ENCODE measurements at places on chromosomes 2 and 18.

GRCh38 chr18:57921708-57922107 is 118.6 kb upstream of the ATP8B1 start:
- no peak for DNase-seq

DNA sequence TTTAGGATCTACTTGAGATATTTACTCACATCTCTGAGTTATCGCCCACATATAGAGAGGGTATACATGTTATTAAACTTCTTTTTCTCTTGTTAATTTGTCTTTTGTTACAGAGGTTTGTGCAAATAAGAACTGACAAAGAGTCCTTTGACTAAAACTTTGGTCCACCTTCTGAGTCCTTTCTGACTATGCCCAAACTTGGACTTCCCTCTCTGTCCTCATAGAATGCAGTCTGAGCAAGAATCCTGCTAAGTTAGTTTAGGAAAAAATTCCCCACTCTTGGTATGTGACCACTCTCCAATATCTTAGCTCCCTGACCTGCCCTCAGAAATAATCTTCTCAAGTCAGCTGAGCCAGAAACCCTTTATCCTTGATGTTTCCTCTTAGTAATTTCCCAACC is 257.5 kb upstream of the REG3G start:
- no peak for DNase-seq

DNA sequence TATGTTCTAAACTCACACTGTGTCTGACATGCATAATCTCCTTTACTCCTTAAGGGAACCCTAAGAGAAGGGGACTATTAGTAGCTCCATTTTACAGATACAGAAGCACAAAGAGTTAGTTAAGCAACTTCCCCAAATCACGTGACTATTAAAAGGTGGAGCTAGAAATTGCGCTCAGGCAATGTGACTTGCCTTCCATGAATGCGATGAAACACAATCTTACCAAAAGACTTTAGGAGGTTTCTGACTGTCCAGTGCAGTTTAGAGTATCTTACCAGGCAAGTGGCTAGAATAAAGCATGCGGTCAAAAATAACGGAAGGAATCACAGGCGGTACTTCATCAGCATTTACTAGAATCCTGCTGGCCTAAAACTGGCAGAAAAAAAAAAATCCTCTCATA is 70.4 kb downstream of the ZNF521 start:
- no peak for DNase-seq

DNA sequence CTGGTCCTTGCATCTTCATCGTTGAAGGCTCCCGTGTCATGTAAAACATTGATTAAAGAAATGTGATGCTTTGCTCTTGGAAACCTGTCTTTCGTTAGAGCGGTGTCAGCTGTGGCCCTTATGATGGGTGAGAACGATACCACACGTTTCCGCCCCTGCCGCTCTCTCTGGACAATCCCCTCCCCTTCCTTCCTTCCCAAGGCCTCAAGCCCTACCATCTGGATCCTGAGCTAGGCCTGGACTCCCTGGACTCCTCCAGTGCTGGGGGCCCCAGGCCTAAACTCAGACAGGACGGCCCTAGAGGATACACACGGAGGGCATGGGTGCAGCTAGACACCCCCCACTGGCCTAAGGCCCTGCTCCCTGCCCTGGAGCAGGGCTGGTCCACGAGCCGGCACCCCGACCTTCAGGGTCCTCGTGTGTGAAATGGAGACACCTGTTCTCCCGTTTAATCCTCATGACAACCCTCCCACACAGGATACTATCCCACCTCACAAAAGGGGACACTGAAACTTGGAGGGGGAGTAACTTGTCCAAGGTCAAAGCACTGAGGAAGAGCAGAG is 13.2 kb downstream of the BIN1 start:
- DNase-seq, result no peak

DNA sequence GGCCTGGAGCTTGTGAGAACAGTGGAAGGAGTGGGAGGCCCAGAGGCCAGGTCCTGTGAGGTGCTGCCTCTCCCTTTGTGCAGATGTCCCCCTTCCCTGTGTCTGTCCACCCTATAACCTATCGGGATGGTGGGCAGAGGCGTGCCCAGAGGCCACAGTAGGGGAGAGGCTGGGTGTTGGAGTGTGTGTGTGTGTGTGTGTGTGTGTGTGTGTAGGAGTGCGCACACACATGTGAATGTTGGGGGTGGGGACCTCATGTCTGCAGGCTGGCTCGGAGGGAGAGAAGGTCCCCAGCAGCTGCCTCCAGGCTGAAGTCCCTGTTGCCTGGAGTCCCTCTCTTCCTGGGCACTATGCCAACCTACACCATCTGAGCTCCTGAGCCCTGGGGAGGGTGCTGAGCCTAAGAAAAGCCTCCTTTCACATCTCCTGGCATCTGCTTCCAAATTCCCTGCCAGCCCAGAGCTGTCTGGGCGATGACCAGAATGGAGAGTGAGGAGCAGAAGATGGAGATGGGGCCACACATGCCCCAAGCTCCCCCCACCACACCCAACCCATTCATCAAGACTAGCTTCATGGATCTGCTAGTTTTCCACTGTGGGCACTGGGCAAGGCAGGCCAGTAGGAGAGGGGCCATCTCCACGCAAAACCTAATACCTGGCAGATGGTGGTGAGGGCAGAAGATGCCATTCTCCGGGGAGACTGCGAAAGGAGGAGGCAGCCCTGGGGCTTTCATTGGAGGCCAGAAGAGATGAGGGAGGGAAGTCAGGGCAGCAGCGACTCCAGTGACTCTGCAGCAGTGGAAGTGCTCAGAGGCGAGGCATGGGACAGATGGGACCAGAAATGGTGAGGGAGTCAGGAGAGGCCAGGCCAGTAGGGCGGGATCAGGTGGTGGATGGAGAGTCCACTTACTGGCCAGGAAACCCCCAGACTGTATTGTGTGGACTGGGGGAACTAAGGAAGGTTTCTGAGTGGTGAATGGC is 20.3 kb downstream of the KCNK3 start:
- peak; percentile 87 for DNase-seq

- DNase-seq, result no peak
These were observed 202.3 kb upstream of the KLHL14 start for GRCh38 chr18:32975163-32975436.

- DNase-seq, result no peak
These were observed 96.6 kb downstream of the ALPK2 start for GRCh38 chr18:58532298-58532697.

DNA sequence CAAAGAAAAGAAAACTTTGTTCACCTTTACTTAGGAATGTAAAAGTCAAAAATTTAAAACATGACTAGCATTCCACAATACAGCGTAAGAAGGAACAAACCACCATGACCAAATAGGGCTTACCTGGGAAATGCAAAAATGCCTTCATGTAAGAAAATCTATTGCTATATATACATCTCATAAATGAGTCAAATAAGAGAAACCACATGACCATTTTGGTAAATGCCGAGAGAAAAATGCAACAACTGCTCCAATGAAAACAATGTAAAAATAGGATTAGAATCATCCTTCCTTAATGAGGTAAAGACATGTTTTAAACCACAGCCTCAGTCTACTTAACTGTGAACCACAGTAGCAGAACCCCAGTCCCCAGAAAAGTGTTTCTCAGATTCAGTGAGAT is 49.4 kb downstream of the TGOLN2 start:
- no peak for DNase-seq

- DNase-seq, result no peak
These were observed 36.7 kb upstream of the CDC42EP3 start for GRCh38 chr2:37708146-37708545.

DNA sequence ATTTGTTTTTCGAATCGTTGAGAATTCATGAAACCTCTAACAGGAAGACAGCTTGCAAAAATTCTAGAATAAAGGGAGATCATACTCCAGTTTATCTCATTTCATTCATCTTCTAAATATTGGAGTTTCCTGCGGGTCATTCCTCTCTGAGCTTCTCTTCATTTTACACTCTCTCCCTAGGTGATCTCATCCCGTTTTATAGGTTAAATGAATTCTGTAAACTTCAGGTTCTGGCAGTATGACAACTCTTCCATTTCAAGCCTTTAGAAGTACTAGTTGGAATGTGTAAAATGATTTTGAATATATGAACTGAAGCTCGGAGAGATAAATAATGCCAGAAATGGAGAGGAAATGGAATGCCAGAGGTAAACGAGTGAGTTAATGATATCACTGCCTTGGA is 312.4 kb downstream of the METTL4 start:
- no peak for DNase-seq

DNA sequence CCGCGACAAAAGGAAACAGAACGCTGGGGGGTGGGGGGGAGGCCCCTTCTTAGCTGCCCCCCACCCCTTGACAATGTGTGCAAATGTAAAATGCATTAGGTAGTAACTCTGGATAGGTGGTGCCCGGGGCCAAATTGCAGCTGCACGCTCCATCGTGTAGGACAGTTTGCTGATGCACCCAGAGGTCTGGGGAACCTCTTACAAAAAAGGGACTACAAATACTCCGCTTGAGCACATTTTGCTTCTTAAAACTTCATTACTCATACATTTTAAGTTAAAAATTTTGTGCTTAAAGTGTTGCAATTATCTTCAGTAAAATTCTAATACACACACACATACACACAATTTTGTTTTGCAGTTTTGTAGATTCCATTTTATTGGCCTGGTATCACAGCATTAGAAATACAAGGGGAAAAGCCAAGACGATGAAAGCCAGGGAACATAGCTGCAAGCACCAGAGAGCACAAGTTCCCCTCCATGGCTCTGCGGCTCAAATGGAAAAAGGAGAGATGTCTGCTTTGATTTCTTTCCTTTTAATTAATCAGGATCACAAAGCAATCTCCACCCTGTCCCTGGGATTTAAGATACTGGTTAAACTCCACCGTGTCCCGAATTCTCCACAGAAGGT is 582.1 kb downstream of the ZEB2 start:
- DNase-seq, result no peak

- DNase-seq, result no peak
These were observed 62.2 kb downstream of the EDAR start for GRCh38 chr2:108926561-108927380.

DNA sequence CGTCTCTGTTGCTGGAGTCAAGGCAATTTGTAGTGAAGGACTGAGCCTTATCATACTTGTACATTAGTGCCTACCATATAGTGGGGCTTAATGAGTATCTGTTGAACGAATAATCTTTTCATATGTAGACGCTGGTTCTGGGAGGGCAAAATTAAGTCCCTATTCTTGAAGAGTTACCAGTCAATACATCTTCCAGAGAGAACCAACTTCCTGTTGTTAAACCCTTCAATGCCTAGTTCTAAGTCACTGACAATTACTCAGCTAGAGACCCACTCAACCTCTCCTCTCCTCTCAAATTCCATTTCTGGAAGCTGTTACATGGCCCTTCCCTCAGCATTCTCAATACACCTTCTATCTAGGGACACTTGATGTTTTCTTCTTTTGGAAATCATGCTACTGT is 1.1 kb upstream of the MOB4 start:
- no peak for DNase-seq

- no peak for DNase-seq
These were observed 209.8 kb upstream of the SPOPL start for GRCh38 chr2:138291805-138292204.

- no peak for DNase-seq
These were observed 106.8 kb downstream of the NCKAP5 start for GRCh38 chr2:133461484-133461883.

- DNase-seq, result no peak
These were observed 120.9 kb downstream of the TWIST2 start for GRCh38 chr2:238968616-238969384.

DNA sequence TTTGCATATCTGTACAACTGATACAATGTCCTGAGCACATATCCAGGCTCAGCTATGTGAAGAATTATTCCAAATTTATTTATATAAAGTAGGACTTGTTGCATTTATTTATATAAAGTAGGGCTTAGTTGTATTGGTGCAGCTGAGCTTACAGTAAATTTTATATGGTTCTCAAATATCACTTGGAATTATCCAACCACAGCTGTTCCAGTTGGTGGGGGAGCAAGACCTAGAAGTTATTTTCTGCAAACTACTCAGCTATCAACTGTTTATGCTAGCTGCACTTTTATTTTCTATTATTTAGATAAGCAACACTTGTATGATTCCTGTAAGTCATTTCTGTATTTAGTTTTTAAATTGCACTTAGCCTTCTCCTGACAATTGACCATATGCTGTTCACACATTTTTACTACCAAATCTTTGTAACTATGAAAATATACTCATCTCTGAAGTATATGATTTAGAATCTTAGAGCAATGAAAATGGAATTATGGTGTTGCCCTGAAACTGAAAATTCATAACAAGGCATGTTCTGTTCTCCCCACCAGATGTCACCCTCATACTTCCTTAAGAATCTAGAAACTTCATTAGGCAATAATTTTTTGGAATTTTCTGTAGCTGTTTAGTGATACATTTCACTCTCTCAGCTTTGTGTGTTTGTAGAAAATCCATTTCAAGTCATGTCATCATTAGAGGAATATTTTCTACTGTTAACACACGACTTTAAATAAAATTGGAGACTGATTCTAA is 157.0 kb upstream of the CBLN2 start:
- DNase-seq, result peak; percentile 17

- DNase-seq, result no peak
These were observed 14.8 kb downstream of the ASB1 start for GRCh38 chr2:238441262-238442114.

GRCh38 chr2:12797815-12798214 is 81.1 kb downstream of the TRIB2 start:
- DNase-seq, result no peak

GRCh38 chr2:232014681-232015080 is 53.2 kb downstream of the DIS3L2 start:
- DNase-seq, result no peak

DNA sequence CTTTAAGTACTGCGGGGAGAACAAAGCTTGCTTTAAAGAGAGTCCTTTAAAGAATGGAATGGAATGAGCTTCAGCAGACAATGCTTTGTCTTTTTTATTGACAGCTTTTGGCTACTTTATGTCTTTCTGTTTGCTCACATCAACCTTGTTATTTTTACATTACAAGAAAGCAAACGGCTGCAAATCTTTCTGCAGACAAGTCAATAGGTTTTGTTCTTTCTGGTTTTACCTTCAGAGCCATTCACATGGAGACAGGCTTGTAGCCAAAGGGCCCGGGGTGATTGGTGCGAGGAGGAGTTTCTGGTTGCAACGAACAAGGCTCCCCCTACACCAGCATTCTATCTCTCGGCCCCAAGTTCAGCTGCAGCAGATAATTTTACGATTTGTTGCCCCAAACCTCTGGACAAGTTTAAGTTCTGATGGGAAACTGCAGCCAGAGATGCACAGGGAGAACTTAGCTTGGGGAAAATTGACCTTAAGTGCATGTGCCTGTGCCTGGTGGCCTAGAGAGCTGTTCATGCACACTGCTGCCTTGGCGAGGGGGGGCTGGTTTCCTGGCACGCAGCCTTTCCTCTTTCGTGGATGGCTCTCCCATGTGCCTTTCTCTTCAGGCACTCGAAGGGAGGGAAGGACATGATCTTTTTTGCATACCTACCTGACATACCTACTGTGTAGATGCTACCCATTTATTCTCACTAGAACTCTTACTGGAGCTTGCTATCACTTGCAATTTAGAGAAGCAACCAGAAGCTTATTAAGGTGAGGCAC is 543.2 kb downstream of the DCDC2C start:
- DNase-seq, result no peak

GRCh38 chr2:193738892-193739291 is 1544.2 kb upstream of the TMEFF2 start:
- DNase-seq, result no peak

GRCh38 chr2:46540496-46541331 is 61.3 kb downstream of the TMEM247 start:
- peak; percentile 40 for DNase-seq

Measured in midbrain (tissue), 1 donor.